Progenitor cell of endocrine pancreas (in vitro differentiated cells): ENCODE measurements at places on chromosomes 16 and 17.

DNA sequence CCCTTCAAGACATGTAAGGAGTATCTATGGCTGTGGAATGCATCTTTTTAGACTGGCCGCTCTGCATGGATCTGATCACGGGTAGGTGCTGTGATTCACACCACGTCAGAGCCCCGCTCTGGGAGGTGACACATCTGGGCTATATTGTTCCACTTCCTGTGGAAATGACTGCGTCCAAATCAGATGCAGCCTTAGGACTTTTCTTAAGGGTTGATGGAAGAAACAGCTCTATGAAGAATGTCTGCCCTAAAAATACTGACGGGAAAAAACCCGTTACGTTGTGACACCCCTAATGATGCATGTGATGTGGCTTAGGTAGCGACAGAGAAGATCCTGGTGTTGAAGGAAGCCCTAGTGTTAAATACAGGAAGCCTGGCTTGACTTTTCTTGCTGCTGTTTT lies 12.2 kb downstream of the BANP start:
- no peak for DNase-seq

DNA sequence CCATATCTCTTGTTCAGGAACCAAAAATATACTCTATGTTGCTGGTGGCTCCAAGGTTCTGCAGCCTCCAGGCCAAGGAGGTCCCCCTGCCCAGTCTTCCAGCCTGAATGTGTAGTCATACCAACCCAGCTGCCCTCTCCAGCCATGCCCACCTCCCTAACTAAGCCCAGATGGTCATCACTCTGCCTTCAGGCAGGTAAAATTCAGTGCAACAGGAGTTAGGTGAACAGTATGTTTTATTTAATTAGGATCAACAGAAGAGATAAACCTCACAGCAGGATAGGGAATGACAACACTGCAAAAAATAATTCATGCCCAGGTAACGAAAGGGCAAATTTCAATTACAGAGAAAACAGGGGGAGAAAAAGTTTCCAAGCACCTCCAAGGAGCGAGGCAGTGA lies 9.1 kb downstream of the ZNF423 start:
- no peak for DNase-seq

DNA sequence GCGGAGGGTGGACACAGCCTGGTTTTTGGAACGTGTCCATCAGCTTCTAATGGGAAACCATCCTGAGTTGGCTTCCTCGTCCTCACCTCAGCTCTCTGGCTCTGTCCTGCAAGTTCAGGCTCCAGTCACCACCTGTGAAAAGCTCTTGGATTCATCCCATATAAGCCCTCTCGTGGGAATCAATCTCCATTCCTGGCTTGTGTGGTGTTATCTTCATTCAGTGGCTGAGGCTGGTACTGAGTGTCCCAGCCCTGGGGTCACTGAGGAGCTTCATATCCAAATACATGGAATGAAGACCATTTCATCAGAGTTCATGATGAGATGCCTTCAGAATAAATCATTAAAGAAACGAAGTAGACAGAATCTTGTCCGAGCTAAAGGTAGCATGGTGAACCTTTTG lies 189.2 kb downstream of the RBFOX1 start:
- DNase-seq = no peak

- no peak for DNase-seq
Measured at GRCh38 chr16:6667393-6667792, 665.3 kb upstream of the RBFOX1 start.

DNA sequence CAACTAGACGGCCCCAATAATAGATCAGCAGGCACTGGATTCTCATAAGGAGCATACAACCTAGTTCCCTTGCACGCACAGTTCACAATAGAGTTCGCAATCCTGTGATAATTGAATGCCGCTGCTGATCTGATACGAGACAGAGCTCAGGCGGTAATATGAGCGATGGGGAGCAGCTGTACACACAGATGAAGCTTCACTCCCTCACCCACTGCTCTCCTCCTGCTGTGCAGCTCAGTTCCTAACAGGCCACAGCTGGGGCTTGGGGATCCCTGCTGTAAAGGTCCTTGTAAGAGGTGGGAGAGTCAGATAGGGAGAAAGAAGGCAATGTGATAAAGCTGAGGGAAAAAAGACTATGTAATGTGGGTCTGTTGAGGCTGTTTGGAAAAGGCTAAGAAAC lies 577.5 kb downstream of the RBFOX1 start:
- no peak for DNase-seq

DNA sequence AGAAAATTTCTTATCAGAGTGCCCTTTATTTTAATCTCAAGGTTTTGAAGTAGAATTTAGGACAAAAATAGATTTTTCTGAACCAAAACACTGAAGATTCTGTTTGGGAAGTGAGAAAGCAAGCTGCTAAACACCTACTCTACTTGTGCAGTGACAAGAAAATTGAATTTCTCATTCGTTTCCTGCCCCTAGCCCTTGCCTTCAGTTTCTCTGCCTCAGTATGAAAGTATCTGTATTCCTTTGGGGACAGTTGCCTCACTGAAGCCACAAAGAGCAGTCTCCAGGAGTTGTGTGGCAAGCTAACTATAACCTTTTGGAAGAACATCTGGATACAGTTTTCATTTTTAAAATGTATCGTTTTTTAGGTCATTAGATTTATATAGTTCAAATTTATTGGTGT lies 19.7 kb downstream of the MOSMO start:
- DNase-seq = no peak

DNA sequence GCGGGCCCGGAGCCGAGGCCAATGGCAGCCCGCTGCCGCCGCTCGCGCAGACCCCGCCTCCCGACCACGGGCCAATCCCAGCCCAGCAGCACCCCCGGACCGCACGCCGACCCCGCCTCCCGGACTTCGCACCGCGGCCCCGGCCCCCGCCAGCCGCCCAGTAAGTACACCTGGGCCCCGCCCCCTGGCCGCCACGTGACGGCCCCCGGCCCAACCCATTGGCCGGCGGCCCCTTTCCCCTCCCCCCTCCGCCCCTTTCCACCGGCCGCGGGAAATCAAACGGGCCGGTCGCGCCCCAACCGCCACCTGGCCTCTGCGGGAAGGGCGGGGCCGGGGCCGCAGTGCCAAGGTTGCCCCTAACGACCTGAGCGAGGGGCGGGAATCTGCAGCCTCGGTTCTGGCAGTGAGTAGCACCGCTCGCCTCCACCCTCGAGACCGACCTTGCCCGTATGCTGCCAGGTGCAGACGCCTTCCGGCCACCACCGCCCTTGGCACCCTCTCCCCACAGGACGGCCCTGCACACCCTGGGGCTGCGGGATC lies at the start of gene YBX2:
YBX2 (minus strand) TSS at position 26 of the 540 bp plus-strand sequence. CDS start 139 bp downstream, outside the sequence.
- peak; percentile 68 for DNase-seq
